ENCODE measurements at places on chromosomes 11 and 22.

- DNase-seq: no peak
Observed at GRCh38 chr11:61489833-61490721, 18.5 kb upstream of the LRRC10B start.

- no peak for DNase-seq
Observed at GRCh38 chr22:40627612-40628011, 8.9 kb downstream of the MRTFA start.

- no peak for DNase-seq
Observed at GRCh38 chr11:134358856-134359490, 27.2 kb downstream of the GLB1L2 start.

GRCh38 chr11:15577519-15577918 lies 462.8 kb downstream of the INSC start:
- no peak for DNase-seq

DNA sequence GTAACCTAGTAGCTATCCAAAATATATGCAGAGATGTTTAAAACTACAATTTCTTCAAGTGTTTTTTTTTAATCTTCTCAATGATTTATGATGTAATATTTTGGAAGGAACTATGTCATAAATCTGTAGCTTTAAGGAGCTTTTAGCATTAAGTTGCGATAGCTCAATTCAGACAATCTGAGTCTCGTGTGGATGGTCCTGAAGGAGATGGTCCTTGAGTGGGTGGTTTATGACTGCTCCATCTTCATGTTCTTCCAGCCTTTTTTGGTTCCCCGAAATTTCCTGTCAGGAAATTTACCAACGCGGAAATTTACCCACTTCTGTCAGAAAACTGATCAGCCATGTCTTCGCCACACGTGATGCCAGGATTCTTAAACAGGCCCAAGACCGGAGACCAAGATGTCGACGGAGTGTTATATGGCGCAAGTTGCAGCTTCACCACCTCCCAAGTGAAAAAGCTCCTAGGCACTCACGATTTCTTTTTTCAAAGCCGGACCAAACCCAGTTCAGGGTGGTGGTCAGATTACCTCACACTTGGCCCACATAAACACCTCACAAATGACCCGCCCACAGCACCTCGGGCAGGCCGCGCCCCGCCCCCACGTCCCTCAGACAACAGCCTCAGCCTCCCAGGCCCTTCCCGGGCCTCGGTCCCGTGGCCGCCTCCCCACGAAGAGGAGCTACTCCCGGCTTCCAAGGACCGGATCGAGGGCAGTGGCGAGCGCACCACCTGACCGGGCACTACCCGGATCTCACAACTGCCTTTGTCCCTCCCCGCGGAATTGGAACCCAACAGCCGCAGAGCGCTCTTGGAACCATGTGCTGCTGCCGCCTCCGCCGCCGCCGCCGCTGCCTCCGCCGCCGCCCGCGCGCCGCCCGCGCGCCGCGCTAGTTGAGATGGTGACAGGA lies at the start of gene MORC2:
TSS of gene MORC2 (minus strand) at position 760 of the 909 bp plus-strand sequence. CDS start 885 bp downstream, outside the sequence.
- DNase-seq: no peak

GRCh38 chr22:45516163-45516562 lies 13.5 kb downstream of the FBLN1 start:
- DNase-seq: no peak

- no peak for DNase-seq
Observed at GRCh38 chr11:65219930-65220213, 38.1 kb downstream of the CAPN1 start.

GRCh38 chr11:17164361-17165246 lies 43.2 kb downstream of the PIK3C2A start:
- DNase-seq: no peak

GRCh38 chr11:96260067-96260511 lies 82.9 kb downstream of the MAML2 start:
- DNase-seq: no peak

GRCh38 chr11:14644226-14645014 lies 816 bp downstream of the PDE3B start:
- peak; percentile 77 for DNase-seq

- no peak for DNase-seq
Observed at GRCh38 chr11:9951807-9952206, 287.9 kb downstream of the SWAP70 start.

DNA sequence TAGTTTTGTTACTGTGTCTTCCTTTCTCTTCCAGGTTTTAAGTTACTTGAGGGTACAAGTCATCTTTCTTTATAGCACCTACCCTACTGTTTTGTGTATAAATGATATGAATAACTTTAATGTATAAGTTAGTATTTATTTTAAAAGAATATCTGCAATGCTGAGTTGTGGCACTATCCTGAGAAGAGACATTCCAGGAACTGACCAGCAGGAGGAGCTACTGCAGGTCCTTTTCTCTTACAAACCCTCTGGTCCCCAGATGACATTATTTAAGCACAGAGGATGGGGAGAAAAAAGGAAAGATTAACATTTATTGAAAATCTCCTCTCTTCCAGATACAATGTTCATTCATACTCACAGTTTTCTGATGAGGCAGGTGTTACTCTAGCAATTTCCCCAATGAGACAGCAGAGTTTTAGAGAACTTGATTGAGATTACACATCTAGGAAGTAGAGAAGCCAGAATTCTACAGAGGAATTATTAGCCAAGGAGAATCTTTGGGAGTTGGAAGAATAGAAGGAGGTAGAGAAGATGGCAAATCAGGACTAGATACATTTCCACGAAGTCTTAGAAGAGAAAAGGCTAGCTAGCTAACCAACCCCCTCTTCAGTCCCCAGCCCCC lies 541.2 kb upstream of the API5 start:
- no peak for DNase-seq

DNA sequence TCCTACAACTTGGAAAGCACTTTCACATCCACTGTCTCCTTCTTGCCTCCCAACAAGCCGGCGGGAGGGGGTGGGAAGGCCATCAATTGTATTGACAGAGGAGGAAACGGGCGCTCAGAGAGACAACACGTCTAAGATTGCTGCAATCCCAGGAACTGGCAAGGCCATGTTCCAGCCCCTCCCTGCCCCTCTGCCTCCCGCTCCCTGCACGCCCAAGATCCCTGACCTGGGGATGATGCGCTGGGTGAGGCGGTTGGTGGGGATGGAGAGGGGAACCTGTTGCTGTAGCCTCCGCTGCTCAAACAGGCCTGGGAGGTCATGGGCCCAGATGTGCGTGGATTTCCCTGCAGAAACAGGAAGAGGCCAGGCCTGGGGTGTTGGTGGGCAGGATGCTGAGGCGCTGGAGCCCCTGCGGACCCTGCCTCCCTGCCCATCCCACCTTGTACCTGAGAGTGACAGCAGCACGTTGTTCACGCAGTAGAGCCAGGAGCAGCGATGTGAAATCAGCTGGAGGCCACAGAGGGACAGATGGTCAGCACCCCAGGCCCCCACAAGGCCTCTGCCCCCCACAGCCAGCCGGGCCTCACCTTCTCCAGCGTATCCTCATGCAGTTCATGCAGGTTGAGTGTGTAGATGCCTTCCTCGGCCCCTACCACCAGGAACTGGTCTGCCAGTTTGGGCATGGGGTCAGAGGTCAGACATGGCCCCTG lies 6.8 kb downstream of the MAP4K2 start:
- DNase-seq: no peak

- no peak for DNase-seq
Observed at GRCh38 chr22:23122216-23122957, 19.4 kb downstream of the RSPH14 start.

DNA sequence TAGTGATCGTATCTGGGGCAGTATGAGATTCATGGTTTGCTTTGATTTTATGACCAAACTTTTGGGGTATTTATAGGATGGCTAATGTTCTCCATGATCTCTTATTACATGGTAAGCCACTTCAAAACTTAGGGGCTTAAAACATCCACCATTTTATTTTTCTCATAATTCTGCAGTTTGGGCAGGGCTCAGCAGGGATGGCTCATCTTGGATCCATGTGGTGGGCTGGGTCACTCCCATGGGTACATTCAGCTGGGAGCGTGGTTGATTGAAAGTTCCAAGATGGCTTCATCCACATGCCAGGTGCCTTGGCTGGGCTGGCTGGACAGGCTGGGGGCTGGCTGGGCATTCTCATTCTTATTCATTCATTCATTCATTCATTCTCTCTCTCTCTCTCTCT lies 30.5 kb upstream of the FGF19 start:
- DNase-seq: no peak

DNA sequence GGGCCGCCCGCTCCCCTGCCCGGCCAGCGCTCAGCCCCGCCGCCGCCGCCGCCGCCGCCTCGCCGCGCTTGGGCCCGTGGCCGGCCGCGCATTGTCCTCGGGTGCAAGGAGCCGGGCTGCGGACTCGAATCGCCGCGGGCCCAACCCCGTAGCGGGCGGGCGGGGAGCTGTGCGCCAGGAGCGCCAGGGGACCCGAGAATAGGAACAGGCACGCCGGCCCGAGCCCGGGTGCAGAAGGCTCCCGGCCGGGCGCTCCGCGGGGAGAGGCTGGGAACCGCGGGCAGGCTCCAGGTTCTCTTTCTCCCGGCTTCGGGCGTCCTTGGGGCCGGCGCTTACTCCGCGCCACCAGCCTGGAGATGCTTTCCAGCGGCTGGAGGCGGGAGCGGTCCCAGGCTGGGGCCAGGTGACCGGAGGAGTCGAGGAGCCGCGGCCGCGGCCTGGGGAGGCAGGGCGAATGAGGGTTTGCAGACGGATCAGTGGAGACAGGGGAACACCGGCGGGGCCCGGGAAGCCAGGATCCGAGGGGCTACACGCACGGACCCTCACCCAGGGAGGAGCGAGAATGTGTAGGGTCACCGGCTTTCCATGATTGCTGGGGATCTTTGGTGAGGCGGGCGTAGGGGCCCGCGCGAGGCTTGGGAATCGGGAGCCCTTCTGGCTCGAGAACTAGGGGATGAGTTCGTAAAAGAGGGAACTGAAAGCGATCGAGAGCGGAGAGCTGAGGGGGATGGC lies 726 bp downstream of the PKNOX2 start:
- DNase-seq: peak; percentile 71

- DNase-seq: no peak
Observed at GRCh38 chr11:112223121-112223520, 3.1 kb upstream of the PTS start.

GRCh38 chr11:117175781-117176180 lies 2.8 kb upstream of the SIDT2 start:
- no peak for DNase-seq

DNA sequence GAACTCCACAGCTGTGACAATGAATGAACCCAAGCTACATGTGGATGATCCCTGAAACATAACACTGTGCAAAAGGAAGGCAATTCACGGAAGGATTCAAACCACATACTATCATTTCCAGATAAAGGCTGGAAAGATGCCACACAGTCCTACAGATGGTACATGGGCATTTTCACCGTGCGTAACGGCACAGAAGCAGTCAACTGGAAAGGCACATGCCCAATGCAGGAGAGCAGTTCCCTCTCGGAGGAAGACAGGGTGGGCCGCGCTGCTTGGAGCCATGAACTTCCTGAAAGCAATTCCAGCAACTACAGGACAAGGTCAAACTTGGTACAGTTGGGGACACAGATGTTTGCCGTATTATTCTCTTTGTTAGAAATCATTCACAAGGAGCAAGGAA lies 103.7 kb downstream of the SHANK2 start:
- no peak for DNase-seq

DNA sequence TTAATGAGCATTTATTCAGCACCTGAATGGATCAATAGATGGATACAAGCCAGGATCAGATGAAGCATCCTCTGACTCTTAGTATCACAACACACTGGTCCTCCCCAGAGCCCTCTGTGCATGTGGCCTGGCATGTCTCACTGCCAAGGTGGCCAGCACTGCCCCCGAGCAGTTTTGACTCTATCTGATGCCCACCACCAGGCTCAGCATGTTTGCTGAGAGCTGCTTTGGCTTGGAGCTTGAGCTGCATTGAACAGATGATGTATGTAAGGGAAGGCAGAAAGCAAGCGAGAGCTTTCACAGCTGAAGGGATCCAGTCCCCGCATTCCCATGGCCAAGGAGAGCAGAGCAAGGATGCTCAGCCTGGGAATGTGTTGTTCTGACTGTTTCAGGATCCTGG lies 320.3 kb downstream of the BUD13 start:
- DNase-seq: no peak

- no peak for DNase-seq
Observed at GRCh38 chr11:129960216-129961214, 42.1 kb downstream of the PRDM10 start.

DNA sequence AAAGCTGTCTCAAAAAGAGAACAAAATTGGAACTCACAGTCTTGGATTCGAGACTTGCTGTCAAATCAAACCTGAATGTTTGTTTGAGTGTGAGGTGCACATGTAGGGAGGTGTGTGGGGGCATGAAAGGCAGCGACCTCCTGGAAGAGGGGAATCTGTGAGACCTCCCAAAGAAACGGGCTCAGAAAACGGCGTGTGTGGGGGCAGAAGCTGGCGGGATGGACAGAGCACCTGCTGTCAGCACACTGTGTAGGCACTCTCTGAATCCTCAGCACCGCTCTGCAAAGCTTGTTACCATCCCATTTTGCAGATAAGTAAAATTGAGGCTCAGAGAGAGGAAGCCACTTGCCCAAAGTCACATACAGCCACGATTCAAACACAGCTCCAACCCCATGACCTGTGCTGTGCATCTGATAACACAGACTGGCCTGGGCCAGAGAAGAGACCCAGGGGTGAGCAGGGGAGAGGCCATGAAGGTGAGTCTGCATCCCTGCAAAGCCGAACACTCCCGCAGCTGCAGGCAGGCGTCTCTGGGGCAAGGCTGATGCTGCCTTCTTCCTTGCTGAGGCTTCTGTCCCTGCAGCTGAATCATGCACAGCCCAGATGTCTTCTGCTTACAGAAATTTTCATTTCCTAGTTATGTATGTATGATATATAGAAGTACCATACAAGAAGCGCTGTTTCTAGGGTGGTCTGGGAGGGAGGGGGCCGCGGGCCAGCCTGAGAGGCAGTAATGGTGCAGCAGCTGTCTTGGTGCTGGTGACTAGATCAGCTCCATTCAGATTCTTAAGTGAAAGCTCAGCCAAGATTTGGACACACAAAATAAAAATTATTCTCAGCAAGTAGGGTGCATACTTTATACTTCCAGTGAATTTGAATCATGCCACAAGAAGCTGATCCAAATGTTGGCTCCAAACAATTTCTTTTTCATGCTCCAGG lies 67.3 kb upstream of the SHISAL1 start:
- no peak for DNase-seq

DNA sequence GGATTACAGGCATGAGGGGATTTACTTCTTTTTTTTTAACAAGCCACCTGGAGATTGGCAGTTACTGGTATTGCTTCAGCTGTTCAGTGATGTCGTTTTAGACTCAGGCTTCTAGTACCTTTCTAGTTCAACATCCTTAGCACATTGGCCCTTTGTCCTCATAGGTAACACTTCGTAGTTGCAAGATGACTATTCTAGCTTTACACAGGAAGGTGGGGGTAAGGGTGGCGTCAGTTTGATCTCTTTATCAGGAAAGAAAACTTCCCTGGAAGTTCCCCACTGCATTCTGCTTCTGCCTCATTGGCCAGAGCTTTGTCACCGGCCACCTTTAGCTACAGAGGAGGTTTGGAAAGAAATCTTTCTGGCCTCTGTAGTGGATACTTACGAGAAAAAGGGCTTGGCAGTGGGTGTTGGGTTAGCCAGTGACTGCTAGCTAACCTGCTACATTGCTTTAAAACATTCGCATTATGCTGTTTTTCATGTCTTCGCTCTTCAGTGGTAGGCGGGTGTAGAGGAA lies 40.7 kb downstream of the SFI1 start:
- DNase-seq: no peak

Measured in spinal cord (tissue), 10 donors.